MV-4-11 (cell line): ENCODE measurements at places on chromosomes 6 and 20.

- DNase-seq, result no peak
These were observed 4.4 kb downstream of the CPNE1 start for GRCh38 chr20:35660122-35660937.

DNA sequence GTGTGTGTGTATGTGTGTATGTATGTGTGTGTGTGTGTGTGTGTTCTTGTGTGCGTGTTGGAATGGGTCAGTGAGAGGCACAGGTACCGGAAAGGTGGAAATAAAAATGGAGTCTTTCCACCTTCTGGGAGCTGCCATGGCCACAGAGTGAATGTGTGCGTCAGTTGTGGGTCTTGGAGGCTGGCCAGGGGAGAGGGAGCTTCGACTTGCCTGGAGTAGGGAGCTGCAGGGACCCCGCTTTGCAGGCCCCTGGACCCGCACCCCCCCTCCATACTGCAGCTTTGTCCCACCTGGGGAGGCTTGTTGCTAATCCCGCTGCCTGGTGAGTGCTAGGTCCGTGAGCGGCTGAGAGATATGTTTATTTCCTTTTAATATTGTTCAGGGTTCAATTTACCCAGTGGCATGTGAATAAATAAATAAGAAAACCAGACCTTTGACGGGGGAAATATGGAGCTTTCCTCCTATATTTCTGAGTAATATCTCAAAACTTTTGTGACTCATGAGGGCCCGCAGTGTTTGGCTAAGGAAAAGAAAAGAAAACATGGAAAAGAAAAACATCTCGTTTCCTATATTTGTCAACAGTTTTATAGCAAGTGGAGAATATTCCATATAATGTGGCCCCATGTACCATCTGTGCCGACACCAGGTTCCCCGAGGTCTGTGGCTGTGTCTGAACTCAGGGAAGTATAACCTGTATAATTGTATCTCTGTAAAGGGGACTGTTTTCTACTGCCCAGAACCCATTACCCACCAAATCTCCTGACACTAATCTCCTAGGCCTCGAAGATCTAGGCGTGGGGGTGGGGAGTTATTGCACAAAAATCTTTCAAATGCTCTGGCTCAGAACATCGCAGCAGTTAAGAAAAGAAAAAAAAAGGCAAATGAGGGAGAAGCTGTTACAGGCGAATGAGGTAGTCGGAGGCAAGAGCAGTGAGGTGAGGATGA is 24.6 kb upstream of the CCDC167 start:
- no peak for DNase-seq

DNA sequence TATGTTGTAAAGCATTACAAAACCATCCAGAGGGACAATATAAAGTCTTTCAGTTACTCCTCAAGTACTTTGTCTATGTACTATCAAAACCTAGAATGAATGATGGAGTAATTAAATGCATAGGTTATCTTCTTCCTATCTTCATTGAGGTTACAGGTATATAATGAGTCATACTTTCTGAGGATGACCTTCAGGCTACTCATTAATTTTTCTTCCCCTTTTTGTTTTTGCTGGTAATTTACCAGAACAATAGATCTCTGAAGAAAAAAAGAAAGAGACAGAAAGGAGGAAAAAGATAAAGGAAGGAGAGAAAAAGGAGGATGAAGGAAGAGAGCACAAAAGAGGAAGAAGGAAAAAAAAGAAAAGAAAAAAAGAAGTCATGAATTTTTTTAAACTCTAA is 398.4 kb downstream of the TBC1D32 start:
- DNase-seq, result no peak

DNA sequence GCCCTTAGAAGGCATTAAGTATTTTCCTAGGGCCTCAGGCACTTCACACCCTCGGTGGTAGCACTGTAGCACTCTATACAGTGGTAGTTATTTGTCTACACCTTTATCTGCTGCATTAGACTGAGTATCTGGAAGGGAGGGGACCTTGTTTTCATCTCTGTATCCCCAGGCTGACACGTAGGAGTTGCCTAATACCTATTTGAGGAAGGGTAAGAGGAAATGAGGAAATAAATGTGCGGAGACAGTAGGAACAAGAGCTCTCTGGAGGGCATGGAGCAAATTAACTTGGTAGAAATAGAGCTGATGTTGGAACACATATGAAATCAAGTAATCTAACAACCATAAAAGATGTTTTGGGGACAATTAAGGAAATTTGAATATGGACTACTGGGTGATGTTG is 3.9 kb downstream of the CNPY3 start:
- peak; percentile 84 for DNase-seq

GRCh38 chr20:14915356-14915755 is 577.9 kb upstream of the FLRT3 start:
- DNase-seq, result peak; percentile 83

DNA sequence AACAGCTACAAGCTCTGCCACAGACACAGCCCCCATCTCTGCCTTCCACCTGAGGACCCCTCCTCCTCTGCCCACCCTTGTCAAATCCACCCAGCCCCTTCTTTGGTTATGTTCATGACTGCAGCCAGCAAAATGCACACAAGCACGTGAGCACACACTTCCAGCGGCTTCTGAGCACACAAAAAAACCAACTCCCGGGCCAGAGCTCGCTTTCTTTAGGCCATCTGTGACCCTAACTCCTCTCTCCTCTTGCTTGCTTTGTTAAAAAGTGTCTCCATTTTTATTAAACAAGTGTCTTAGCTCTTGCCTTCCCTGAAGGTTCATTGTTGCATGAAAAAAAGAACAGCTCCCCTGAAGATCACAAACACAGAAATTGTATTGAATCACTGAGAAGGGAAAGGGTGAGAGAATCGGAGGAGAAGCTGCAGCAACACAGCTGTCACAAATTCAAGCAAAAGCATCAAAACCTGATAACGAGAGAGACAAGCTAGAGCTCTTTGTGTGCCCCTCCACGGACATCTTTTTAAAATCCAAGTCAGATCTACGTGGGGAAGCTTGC is 142.1 kb downstream of the CD83 start:
- no peak for DNase-seq

DNA sequence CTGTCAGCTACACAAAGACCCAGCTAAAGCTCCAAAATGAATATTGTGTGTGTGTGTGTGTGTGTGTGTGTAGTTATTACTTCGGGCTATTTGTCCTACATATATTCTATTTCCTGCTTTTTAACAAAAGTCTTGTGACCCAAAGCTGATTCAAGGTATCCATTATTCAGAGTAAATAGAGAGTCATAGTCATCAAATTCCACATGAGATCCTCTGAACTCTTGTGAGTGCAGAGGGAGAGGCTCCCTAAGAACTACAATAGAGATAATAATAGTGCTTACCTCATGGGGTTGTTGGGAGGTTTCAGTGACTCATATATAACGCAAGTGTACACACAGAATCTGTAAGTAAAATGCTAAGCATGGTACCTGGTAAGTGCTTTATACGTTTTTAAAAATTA is 95.6 kb upstream of the SHLD1 start:
- DNase-seq, result peak; percentile 47

DNA sequence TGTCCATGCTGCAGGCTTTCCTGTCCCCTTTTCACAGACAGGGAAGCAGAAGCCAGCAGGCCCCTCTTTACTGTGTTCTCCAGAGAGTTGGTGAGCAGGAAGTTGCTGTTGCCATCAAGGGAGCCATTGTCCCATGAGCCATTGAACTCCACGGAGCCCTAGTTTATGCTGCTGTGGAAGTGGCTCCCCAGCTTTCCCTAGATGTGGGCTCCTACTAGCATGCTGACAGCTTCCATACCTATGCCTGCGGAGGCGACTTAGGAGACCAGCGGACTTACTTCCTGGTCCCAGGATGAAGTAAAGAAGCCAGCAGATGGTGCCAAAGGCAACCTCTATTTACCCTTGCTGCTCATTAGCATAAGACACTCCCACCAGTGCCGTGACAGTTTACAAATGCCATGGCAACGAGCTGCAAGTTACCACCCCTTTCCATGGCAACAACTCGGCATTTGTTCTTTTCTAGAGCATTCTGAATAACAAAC is 30.8 kb upstream of the FKBP1A start:
- peak; percentile 70 for DNase-seq

GRCh38 chr20:63163171-63163570 is 52.8 kb downstream of the YTHDF1 start:
- no peak for DNase-seq

- DNase-seq, result no peak
These were observed 104.9 kb upstream of the TFAP2D start for GRCh38 chr6:50608421-50608820.
